ENCODE measurements at places on chromosomes 2 and 18.

DNA sequence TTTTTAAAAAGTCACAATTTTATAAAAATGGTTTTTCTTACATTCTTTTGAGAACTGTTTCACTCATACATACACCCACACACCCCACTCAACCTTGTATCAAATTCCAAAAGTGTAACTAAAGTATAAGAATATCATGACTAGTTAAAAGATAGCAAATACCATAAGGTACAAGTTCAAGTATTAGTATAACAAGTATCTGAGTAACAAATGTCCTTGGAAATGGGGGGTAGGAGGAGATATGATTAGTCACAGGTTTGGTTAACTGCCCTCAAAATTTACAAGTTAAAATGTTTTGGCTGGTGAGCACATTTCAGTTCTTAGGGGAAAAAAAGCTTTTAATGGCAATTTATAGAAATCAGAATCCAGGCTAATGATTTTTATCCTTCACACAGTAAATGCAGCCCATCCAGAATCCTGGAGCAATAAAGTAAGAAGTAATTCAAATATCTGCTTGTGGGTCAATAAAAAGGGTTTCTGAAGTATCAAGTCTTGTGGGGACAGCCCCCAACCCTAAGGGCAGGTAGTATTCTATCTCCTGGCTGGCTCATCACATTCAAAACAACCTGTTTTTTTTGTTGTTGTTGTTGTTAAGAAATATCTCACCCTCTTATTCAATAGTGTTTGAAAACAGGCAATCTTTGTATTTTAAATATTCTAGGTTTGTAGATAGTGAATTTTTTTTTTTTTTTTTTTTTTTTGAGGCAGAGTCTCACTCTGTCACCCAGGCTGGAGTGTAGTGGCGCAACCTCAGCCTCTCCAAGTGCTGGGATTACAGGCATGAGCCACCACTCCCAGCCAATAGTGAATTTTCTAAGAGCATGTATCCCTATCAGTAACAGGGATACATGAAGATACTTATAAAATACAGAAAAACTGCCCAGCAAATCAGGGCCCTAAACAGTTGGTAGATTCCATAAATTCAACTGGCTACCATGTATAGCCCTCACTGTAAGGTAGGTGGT is 14.5 kb downstream of the IAH1 start:
- no peak for DNase-seq

DNA sequence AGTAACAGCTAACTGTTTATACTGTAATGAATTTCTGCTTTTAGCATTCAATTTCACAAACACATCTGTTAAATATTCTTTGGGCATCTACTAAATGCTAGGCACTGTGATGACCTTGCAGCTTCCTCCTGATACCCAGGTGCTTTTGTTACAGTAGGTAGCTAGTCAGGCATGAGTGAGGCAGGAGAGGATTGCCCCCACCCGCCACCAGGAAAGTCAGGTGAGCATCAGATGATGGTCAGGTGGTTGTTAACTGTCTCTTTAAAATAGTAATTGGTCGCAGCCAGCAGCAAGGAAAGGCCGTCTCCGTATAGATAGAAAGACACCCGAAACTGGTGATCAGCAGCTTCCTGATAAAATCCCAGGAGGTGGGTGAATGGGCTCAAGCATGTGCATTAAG is 255.6 kb downstream of the PIEZO2 start:
- DNase-seq: no peak

- no peak for DNase-seq
Measured at GRCh38 chr2:55134316-55134706, 84.1 kb upstream of the RTN4 start.

DNA sequence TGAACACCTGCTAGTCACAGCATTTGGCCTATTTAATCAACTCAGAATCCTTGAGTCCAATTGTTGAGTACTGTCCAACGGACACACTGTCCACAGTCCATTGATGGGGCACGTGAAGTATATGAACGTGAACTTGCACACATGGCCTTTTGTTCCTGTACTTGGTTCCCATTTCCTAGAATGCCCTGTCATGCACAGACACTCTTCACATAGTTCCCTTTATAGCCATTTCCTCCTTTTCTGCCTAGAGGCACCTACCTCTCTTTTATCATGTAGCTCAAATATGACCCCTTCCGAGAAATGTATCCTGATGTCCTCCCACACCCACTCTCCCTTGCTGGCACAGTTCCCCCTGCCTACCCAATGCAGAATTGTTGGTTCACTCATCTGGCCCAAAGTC is 8.7 kb upstream of the CRYGA start:
- DNase-seq: no peak

GRCh38 chr2:68937346-68938055 is 15.2 kb downstream of the GKN2 start:
- DNase-seq: no peak

- no peak for DNase-seq
Measured at GRCh38 chr18:80246445-80247392, 595 bp downstream of the PARD6G start.

- DNase-seq: no peak
Measured at GRCh38 chr2:137672989-137673552, 291.2 kb upstream of the HNMT start.

Data from Caki2 (cell line).